Activated CD4-positive, alpha-beta T cell treated with anti-CD3 and anti-CD28 coated beads, Interleukin-2, amount 10 ng/mL, durations not matched to agents 24 days and 14 days (primary cell): ENCODE measurements at places on chromosomes 12 and 14.
A peak's percentile ranks its signal among the peaks of the same experiment; 100 is the strongest.

DNA sequence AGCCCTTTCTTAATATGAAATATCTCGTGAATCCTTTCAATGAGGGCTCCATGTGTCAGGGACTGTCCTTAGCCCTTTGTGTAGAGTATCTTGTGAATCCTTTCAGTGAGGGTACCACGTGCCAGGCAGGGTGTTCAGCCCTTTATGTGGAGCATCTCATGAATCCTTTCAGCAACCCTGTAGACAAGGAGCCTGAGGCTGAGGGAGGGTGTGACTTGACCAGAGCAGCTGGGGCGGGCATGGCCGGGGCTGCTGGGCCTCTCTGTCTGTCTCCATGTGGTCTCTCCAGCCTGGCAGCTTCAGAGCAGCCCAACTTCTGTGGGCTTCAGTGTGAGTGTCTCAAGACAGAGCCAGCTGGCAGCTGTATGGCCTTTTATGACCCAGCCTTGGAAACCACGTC lies 140.2 kb downstream of the AACS start:
- H3K27me3 ChIP-seq, result peaks cover 11% of the 10 kb centered on the region
- H3K4me3 ChIP-seq, result no peak overlapping the region
- no peaks in the 10 kb centered on the region for H3K36me3 ChIP-seq
- DNase-seq, result no peak
- peaks cover 4% of the 10 kb centered on the region for H3K4me1 ChIP-seq

DNA sequence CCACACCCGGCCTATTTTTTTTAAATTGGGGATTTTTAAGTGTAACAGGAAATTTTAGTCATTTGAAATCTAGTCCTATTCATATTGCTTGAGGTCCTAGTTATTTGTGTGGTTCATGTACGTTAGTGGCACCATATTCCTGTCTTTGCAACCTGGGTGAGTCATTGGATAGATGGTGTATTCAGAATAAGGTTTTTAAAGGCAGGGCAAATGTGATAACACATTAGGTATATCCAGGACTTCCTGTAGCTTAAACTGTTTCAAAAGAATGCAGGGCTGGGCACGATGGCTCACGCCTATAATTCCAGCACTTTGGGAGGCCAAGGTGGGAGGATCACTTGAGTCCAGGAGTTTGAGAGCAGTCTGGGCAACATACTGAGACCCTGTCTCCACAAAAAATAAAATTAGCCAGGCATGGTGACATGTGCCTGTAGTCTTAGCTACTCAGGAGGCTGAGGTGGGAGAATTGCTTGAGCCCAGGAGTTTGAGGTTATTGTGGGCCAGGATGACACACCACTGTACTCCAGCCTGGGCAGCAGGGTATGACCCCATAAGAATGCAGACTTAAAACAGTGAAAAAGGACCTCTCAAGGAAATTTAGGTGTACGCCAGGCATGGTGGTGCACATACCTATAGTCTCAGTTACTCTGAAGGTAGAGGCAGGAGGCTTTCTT lies 8.1 kb downstream of the ATP6V0A2 start:
- peaks cover 21% of the 10 kb centered on the region for H3K4me1 ChIP-seq
- peak overlapping the region; percentile 85 for H3K27ac ChIP-seq
- H3K27me3 ChIP-seq, result no peaks in the 10 kb centered on the region
- peaks cover 38% of the 10 kb centered on the region for H3K36me3 ChIP-seq

GRCh38 chr12:69601962-69602685 lies 8.6 kb downstream of the LRRC10 start:
- H3K4me3 ChIP-seq, result no peak overlapping the region
- H3K36me3 ChIP-seq, result peaks cover 51% of the 10 kb centered on the region
- no peak overlapping the region for H3K27ac ChIP-seq
- DNase-seq, result no peak
- no peaks in the 10 kb centered on the region for H3K27me3 ChIP-seq
- peaks cover 2% of the 10 kb centered on the region for H3K4me1 ChIP-seq

DNA sequence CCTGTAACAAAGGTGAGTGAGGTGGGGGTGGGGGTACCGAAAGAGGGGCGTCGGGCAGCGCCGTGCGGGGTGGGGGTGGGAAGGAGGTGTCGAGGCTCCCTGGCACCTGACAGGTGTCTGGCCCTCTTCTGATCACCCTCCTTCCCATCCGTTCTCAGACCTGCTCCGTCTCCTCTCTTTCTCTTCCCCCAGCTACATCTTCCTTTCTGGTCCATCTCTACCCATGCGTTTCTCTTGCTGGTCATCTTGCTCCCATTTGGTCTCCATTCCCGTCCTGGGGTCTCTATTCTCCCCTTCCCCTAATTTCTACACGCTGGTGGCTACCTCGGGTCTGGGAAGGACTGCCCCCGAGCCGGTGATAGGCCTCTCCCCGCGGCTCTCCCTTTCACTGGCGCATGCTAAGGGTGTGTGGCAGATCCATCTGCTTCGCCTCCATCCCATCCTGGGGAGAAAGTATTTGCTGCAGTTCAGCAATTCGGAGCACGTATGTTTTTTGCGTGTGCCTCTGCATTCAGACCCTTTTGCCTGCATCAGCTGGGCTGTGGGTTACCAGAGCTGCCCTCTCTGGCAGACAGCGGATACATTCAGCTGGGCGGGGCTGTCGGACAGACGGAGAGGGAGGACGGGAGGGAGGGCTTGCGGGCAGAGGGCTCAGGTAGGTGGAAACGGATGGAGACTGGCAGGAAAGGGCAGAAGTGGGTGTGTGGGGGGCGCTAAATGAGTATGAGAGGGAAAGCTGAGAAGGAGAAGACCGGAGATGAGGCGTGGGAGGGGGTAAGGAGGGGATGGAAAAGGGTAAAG lies 730 bp downstream of the CLSTN3 start:
- no peaks in the 10 kb centered on the region for H3K27me3 ChIP-seq
- peak overlapping the region; percentile 89 for H3K27ac ChIP-seq
- peak overlapping the region; percentile 98 for H3K4me3 ChIP-seq
- peak; percentile 86 for DNase-seq
- H3K4me1 ChIP-seq, result peaks cover 43% of the 10 kb centered on the region

DNA sequence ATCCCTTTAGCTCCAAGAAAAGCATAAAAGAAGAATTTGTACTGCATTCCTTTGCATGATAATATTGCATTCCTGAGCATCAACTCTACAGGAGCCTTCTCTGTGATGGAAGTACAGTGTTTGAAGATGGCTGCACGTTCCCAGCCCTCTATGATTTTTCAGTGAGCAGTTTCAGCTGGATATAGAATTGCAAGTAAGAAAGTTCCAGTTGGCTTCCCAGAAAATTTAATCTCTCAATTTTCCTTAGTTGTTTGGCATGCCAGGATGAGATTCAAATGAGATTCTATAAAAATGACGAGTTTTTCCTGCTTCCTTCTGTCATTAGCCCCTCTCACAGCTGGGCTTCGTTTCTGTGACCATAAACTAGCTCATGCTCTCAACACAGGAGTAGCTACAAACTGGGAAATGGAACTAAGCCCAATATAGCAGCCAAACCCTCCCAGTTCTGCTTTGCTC lies 109.9 kb downstream of the TTC8 start:
- no peak overlapping the region for H3K27ac ChIP-seq
- H3K27me3 ChIP-seq, result no peaks in the 10 kb centered on the region
- no peaks in the 10 kb centered on the region for H3K36me3 ChIP-seq
- H3K4me1 ChIP-seq, result no peaks in the 10 kb centered on the region
- no peak overlapping the region for H3K4me3 ChIP-seq

DNA sequence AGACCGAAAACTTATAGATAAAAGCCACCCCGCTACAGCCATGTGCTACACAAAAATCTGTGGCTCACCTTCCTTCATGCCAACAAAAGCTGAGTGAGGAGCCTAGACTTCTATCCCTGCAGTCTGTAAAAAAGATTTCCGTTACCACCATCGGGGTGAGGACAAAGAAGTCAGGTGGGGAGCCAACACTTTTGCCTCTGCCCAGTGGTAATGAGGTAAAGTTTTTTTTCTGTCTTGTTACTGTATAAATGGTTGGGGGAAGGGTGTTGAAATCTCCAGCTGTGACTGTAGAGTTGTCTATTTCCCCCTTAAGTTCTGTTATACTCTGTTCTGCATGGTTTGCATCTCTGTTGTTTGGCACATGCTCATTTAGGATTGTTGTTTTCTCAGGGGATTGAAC lies 707.8 kb downstream of the FLRT2 start:
- no peaks in the 10 kb centered on the region for H3K4me1 ChIP-seq
- no peaks in the 10 kb centered on the region for H3K36me3 ChIP-seq
- H3K27ac ChIP-seq, result no peak overlapping the region
- no peaks in the 10 kb centered on the region for H3K27me3 ChIP-seq
- DNase-seq, result no peak
- no peak overlapping the region for H3K4me3 ChIP-seq

- DNase-seq, result peak; percentile 6
- H3K4me1 ChIP-seq, result no peaks in the 10 kb centered on the region
- no peak overlapping the region for H3K27ac ChIP-seq
- H3K4me3 ChIP-seq, result no peak overlapping the region
These were observed 430.1 kb downstream of the AEBP2 start for GRCh38 chr12:19869413-19869812.

- no peak overlapping the region for H3K27ac ChIP-seq
- DNase-seq, result no peak
- no peak overlapping the region for H3K4me3 ChIP-seq
- H3K36me3 ChIP-seq, result no peaks in the 10 kb centered on the region
- no peaks in the 10 kb centered on the region for H3K4me1 ChIP-seq
- no peaks in the 10 kb centered on the region for H3K27me3 ChIP-seq
These were observed 16.9 kb downstream of the DHRS2 start for GRCh38 chr14:23653051-23653450.

DNA sequence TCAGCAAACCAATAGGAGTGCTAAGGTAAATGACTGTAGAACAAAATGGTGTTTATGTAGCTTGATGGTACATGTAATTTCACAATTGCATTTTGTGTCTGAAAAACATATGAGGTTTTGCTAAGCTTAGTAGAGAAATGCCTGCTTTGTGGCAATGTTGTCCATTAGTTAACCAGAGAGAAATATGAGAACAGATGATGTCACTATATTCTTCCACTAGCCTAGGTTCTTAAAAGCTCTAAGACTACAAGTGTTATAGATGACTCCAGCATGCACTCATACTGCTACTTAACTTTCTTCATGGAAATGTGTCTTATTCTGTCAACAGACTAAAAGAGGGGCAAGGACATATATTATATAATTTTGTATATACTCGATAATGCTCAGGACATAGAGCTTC lies 309.4 kb downstream of the APAF1 start:
- DNase-seq, result no peak
- H3K27me3 ChIP-seq, result no peaks in the 10 kb centered on the region
- no peaks in the 10 kb centered on the region for H3K36me3 ChIP-seq
- no peak overlapping the region for H3K27ac ChIP-seq
- no peak overlapping the region for H3K4me3 ChIP-seq
- no peaks in the 10 kb centered on the region for H3K4me1 ChIP-seq

DNA sequence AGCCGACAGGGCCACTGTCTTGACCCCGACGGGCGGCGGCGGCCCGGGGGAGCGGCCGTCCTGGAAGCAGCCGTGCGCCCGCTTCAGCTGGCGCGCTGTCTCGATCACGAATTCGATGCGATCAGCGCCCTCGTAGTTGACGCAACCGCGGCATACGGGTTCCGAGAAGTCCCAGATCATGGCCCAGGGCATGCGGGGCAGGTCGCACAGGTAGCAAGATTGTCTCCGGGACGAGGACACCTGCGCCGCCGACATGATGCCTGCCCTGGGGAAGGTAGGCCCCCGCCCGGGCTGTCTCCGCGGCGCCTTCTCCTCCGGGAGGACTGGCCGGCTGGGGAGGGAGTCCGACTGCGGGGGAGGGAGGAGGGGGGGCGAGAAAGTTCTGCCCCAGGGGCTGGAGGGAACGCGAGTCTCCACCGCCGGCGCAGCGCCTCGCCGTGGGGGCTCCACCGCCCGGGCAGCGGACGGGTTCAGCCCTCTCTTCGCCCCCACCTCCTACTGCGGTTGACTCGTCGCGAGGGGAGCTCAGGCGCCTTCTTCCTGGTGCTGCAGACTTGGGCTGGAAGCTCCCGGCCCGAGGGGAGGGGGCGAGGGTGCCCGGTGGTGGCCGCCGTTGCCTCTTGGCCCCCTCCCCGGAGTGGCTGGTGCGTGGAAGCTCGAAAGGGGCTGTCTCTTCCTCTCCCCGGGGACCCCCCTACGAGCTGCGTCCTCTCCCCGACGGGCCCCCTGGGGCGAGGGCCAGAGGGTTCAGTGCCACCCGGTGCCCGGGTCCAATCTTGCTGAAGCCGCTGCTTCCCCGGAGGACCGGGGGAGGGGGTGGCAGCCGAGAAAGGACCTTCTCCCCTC lies 747 bp downstream of the IRF2BPL start:
- H3K4me1 ChIP-seq, result peaks cover 50% of the 10 kb centered on the region
- H3K4me3 ChIP-seq, result peak overlapping the region; percentile 99
- H3K27ac ChIP-seq, result peak overlapping the region; percentile 80
- no peaks in the 10 kb centered on the region for H3K27me3 ChIP-seq

GRCh38 chr12:30859226-30859625 lies 67.3 kb upstream of the TSPAN11 start:
- no peak overlapping the region for H3K4me3 ChIP-seq
- H3K27ac ChIP-seq, result no peak overlapping the region
- no peaks in the 10 kb centered on the region for H3K27me3 ChIP-seq
- H3K36me3 ChIP-seq, result no peaks in the 10 kb centered on the region
- no peak for DNase-seq
